ENCODE measurements at places on chromosomes 5 and 9.

DNA sequence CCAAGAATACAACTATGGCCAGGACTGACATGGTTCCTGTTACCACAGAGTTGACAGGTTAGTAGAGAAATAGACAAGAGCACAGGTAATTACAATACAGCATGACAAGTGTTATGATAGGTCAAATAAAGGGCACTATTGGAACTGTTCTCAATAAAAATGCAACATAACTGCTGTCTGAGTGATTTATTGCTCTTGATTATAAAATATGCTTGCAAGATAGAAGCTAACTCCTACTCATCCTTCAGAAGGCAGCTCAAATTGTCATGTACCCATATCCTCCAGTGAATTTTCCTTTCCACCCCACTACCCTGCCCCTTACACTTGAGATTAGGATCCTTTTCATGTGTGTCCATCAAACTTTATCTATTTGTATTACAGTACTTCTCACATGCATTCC is 35.1 kb upstream of the ATG10 start:
- DNase-seq: no peak

- no peak for DNase-seq
Observed at GRCh38 chr5:171149333-171149732, 159.7 kb upstream of the TLX3 start.

- DNase-seq: no peak
Observed at GRCh38 chr5:164319161-164319560, 813.7 kb downstream of the MAT2B start.

DNA sequence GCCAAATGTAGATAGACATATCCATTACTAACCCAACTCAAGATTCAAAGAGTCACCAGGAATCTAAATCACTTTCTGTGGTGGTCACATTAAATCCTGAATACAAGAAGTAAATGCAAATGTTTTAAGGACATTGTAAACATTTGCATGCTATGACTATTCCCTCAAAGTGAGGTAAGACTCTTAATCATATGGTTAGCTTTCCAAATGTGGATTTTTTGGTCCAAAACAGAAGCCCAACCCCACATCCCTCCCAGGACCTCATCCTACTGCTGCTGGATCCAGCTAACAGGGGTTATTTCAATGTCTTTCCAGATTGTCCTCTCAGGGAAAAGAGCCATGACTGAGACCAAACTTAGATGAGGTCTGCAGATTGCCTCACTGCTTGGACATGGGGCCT is 228.1 kb upstream of the PANK3 start:
- DNase-seq: no peak

GRCh38 chr5:40736103-40736875 is 19.5 kb downstream of the TTC33 start:
- DNase-seq: peak; percentile 78

Data from inflammatory macrophage (primary cell).